Tibial nerve (tissue), 4 donors: ENCODE measurements at places on chromosomes 11 and 22. TPM values are rescaled to one million over a fixed set of nuclear protein-coding genes. Genes with fewer than 3 reads are reported as not detected.

GRCh38 chr22:26891429-26891828 is 234.0 kb downstream of the MIAT start:
- H3K36me3 ChIP-seq, result no peaks in the 10 kb centered on the region
- H3K4me3 ChIP-seq, result no peak overlapping the region
- H3K27me3 ChIP-seq, result no peaks in the 10 kb centered on the region
- DNase-seq, result no peak
- no peaks in the 10 kb centered on the region for H3K4me1 ChIP-seq

GRCh38 chr22:50527921-50528681 is 1.7 kb downstream of the TYMP start:
- no peaks in the 10 kb centered on the region for H3K36me3 ChIP-seq
- no peak for DNase-seq

DNA sequence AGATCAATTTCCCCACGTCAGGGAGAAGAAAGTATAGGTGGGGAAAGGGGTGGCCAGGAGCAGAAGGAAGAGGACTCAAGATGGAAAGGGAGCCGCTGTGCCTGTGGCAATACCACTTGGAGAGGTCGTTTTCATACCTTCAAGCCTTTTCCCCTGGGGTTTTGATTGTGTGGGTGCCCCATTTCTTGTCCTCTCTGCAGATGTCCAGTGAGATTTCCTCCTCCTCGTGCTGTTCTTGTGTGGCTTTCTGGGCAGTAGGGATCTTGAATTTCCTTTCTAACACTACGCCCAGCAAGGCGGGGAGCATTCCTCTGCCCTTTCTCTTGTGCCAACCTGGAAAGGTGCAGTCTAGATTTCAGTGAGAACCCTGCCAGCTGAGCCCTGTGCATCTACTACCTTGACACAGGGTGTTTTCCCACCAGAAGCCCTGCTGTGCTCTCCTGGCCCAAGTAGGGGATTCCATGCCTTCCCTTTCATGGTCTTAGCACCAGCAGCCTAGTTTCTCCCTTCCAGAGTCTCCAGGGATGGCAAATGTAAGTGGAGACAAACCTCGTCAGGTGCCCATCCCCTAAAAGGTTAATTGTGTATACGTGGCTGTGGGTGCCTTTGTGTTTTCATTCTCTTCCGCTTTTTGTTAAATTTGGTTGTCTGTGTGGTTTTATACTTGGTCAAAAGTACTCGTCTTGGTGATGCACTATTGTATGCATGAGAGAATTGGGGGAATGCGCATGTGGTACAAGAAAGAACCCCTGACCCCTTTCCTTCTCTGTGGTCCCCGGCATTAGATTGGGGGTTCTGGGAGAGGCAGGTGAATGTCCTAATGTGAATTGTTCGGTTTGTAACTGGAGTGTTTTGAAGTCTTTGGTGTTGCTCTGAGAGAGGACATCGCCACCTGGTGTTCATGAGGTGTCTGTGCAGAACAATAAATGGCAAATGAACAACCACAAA is 71.4 kb upstream of the MPEG1 start:
- H3K4me3 ChIP-seq, result no peak overlapping the region
- no peaks in the 10 kb centered on the region for H3K4me1 ChIP-seq
- no peak overlapping the region for H3K27ac ChIP-seq

DNA sequence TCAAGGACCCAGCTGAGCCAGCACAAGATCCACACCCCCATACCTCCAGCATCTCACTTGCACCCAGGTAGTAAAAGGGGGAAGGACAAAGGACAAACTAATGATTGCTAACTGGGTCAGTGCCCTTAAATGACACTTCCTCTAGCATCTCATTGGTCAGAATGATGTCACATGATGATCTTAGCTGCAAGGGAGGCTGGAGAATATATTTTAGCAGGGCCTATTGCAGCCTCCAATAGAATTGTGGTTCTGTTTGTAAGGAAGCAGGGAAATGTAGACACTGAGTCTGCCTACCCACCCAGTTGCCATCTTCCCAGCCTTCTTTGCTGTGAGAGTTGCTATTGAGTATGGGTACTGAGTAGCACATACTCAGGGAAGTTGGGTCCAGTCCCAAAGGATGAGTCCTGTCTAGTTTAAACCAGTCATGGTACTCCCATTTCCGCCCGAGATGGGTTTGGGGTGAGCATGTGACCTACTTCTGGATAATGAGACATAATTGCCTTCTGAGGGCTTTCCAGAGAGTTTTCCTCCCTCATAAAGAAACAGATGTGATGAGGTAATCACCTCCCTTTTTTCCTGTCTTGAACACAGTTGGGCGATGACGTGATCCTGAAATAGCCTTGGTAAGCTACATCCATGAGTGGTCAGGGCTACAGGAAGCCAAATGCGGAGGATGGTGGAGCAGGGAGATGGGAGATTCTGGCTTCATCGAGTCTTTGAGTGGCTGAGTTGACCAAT is 5.5 kb upstream of the DNAL4 start:
- no peaks in the 10 kb centered on the region for H3K27me3 ChIP-seq
- no peaks in the 10 kb centered on the region for H3K36me3 ChIP-seq
- no peaks in the 10 kb centered on the region for H3K4me1 ChIP-seq
- no peak overlapping the region for H3K27ac ChIP-seq
- DNase-seq, result no peak

DNA sequence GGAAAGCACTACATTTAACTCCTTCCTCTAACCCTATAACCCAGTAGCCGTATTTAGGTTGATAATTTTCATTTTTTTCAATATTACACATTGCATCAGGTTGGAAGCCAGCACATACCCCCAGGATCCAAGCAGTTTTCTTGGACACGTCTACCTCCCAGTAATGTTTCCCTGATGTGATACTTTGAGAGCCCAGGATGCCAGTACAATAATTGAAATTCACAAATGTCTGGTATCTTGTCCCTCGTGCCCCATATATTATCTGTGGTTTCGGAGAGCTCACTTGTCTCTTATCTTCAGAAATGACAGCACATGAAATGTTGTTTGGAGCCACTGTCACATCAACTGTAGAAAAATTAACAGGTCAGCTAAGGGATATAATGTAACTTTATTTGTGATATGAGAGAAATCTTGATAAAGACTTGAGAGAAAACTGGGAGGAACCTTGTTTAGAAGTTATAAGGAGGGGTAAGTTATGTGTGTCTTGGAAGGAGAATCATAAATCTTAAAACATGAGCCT is 19.8 kb downstream of the TRIM5 start:
- no peak for DNase-seq
- no peaks in the 10 kb centered on the region for H3K27me3 ChIP-seq
- H3K36me3 ChIP-seq, result peaks cover 78% of the 10 kb centered on the region
- H3K4me1 ChIP-seq, result no peaks in the 10 kb centered on the region
- H3K4me3 ChIP-seq, result no peak overlapping the region

Gene ALG9
- 26.7 TPM for total RNA-seq

- no peaks in the 10 kb centered on the region for H3K36me3 ChIP-seq
- H3K4me3 ChIP-seq, result no peak overlapping the region
- no peak overlapping the region for H3K27ac ChIP-seq
- no peaks in the 10 kb centered on the region for H3K4me1 ChIP-seq
- H3K27me3 ChIP-seq, result no peaks in the 10 kb centered on the region
These were observed 9.0 kb downstream of the CLPB start for GRCh38 chr11:72425053-72425980.

Gene C11orf86
- not detected for total RNA-seq

Gene NLRP10
- 0.60 TPM for total RNA-seq

DNA sequence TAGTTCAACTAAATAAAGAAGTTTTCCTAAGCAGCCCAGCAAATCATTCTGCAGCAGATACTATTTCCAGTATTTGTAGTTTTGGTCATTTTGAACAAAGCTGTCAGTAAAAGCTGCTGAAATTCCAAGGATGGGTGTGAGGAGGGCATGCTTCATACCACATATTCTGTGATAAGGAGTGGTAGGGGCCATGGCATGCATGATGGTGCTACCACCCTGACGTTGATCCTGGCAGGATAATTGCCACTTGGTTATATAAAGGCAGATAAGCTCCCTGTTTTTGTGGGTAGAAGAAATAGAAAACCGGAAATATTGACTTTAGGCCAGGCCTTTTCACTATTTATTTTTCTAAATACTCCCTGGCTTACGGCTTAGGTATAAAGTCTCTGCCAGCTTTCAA is 33.1 kb upstream of the L3MBTL2 start:
- H3K4me1 ChIP-seq, result no peaks in the 10 kb centered on the region
- no peak for DNase-seq
- H3K4me3 ChIP-seq, result no peak overlapping the region
- H3K27me3 ChIP-seq, result no peaks in the 10 kb centered on the region
- H3K36me3 ChIP-seq, result peaks cover 51% of the 10 kb centered on the region

DNA sequence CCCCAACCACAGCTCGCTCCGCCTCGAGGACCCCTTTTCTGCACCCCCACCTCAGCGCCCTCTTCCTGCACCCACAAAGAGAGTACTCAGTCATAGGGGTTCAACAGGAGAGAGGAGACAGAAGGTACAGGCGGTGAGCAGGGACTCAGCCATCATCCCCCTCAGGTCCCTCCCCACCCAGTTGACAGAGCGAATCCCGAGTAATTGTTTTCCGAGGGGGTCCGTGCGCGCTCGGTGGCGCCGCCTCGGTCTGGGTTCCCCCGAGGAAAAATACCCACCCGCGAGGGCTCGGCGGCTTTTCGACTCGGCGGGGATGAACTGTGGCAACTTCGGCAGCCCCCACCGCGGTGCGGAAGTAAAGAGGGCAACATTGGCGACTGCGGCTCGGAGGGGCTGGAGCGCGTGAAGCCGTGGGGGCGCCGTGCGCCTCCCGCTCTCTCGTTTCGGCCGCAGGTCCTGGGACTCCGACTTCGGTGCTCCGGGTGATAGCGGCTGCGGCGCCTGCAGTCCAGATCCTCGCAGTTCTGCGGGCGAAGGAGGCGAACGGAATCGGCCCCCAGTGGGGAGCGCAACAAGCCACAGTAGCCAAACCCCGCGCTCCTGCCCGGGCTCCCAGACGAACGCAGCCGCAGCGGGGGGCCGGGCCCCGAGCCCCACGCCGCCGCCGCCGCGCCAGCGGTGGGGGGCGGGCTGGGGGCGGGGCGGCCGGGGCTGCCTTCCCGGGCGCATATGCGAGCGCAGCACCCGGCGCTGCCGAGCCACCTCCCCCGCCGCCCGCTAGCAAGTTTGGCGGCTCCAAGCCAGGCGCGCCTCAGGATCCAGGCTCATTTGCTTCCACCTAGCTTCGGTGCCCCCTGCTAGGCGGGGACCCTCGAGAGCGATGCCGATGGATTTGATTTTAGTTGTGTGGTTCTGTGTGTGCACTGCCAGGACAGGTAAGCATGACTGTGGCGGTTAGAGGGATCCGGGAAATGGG is at the start of gene NELL1:
Gene NELL1 (plus strand): TSS at position 743 of the 976 bp plus-strand sequence.
- peak within 1 kb of the TSS; percentile 8 for H3K4me3 ChIP-seq
- H3K27me3 ChIP-seq, result no peaks in the 10 kb centered on the region
- no peak for DNase-seq
- no peak within 1 kb of the TSS for H3K27ac ChIP-seq
- no peaks in the 10 kb centered on the region for H3K36me3 ChIP-seq
- no peaks in the 10 kb centered on the region for H3K4me1 ChIP-seq

Gene MACROD1
- 30.6 TPM for total RNA-seq

GRCh38 chr11:10856689-10857458 is 979 bp downstream of the ZBED5 start:
- peak overlapping the region; percentile 93 for H3K4me3 ChIP-seq
- peaks cover 23% of the 10 kb centered on the region for H3K4me1 ChIP-seq
- H3K27me3 ChIP-seq, result no peaks in the 10 kb centered on the region
- no peak for DNase-seq
- H3K36me3 ChIP-seq, result no peaks in the 10 kb centered on the region

GRCh38 chr11:73468590-73469161 is 92.5 kb downstream of the RELT start:
- H3K27me3 ChIP-seq, result no peaks in the 10 kb centered on the region
- H3K4me1 ChIP-seq, result peaks cover 68% of the 10 kb centered on the region
- DNase-seq, result no peak
- H3K36me3 ChIP-seq, result no peaks in the 10 kb centered on the region

- peaks cover 7% of the 10 kb centered on the region for H3K36me3 ChIP-seq
- no peaks in the 10 kb centered on the region for H3K27me3 ChIP-seq
- H3K4me3 ChIP-seq, result no peak overlapping the region
- H3K27ac ChIP-seq, result peak overlapping the region; percentile 94
- peak; percentile 67 for DNase-seq
These were observed 10.5 kb downstream of the NUMA1 start for GRCh38 chr11:72069787-72070251.

- peaks cover 51% of the 10 kb centered on the region for H3K27me3 ChIP-seq
- H3K4me3 ChIP-seq, result no peak overlapping the region
- H3K36me3 ChIP-seq, result no peaks in the 10 kb centered on the region
- H3K4me1 ChIP-seq, result no peaks in the 10 kb centered on the region
- no peak overlapping the region for H3K27ac ChIP-seq
These were observed 23.2 kb downstream of the IFITM10 start for GRCh38 chr11:1727096-1727690.
